NCI-H1417 treated with DMSO at 0.1 percent for 48 hours (cell line): ENCODE measurements at places on chromosomes 13 and 19.

DNA sequence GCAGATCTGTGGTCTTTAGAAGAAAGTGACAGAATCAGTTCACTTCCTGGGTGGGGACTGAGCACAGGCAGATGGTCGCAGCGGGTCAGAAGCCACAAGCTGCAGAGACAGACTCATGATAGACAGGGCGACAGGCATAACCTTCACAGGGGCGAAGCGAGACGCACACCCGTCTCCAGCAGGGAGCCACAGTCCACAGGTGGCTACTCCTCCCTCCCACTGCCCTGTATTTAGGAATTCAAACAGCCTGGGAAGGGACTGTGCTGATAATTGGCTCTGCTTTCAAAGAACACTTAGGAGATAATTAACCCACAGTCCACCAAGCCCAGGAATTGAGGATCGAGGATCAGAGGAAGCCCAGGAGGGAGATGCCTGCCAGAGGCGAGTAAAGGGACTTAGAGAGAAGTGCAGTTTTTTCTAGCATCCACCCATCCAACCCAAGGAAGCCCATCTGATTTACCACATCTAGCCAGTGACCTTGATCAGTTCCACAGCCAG, 23.2 kb downstream of the RFX2 start:
- DNase-seq: peak; percentile 93

GRCh38 chr19:17281391-17282304, at the start of gene ANKLE1:
Gene ANKLE1, plus strand, starts transcription at chr19:17281901. Its CDS starts 20 bp downstream, at chr19:17281921.
- no peak for DNase-seq

DNA sequence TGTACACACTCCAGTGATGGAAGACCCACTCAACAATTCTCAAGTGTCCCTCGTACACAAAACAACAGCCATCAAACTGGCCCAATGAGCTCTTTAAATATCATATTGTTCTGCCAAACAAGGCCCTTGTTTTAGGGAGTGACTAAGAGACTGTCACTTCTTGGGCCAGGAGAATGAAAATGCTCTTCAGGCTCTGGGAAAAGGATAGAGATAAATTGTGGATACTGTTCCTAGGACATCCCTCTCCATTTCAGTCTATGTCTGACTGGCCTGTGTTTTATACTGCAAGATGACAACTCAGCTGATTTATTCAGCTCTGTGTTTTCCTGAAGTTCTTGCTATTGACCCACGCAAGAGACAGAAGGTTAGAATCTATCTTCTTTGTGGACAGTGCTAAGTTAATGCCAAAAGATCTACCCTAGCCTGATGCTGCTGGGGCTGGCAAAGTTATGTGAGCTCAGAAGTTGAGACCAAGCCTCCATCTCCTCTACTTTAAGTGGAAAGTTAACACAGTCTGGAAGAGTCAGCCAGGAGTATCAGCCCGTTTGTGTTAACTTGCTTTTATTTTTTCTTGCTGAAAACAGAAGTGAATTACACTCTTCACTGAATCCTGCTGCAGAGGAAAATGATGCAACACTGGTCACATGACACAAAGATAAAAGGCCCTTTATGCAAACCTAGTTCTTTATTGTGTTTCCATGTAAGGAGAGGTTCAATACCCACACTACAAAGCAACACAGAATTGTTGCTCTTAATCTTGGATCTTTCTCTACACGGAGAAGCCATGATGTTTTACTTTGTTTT, 14.6 kb downstream of the FRY start:
- no peak for DNase-seq

DNA sequence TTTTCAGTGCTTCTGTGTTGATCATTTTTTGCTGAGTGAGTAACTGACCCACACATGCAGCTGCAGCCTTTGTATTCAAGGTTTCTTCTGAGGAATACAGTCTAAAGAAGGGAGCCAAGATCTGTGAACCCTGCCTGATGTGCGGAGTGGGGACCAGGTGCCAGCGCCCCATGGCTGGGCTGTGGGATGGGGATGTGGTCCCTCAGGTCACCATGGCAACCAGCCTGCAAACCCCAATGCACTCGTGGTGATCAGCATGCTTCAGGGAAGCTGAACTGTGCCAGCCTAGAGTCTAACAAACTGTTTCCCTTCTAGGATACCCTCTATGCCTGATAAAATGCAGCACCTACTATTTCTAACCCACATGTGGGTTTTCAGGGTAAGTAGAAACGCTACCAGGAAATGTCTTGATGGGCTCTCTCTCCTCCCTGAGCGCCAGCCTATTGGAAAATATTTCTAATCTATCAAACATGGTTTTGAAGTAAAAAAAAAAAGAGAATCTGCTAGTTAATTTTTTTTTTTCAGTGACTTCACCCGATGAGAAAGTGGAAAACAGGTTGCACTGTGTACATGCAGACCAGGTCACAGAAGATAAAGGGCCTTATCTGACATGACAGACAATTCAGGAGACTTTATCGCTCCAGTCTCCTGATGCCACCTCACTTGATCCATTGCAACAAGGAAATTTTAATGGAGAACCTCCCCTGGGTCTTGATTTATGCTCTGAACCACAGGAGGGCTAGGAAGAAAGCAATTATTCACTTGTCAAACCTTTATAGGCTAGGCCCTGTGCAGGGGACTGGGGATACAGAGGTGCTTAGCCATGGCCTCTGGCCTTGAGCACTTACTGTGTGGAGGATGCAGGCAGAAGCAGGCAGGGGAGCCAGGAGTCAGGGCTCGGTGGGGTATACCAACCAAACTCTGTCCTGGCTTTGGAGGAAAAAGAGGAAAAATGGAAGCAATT, 51.1 kb downstream of the RASL11A start:
- DNase-seq: no peak

GRCh38 chr13:53238261-53238660, 209.6 kb downstream of the OLFM4 start:
- DNase-seq: no peak

- peak; percentile 33 for DNase-seq
Measured at GRCh38 chr13:51015973-51016372, 95.1 kb downstream of the C13orf42 start.

- DNase-seq: no peak
Measured at GRCh38 chr19:49057636-49058234, at the start of gene CGB7. Gene CGB7, minus strand, starts transcription at chr19:49057749. Its CDS starts 2,374 bp downstream, at chr19:49055375.

DNA sequence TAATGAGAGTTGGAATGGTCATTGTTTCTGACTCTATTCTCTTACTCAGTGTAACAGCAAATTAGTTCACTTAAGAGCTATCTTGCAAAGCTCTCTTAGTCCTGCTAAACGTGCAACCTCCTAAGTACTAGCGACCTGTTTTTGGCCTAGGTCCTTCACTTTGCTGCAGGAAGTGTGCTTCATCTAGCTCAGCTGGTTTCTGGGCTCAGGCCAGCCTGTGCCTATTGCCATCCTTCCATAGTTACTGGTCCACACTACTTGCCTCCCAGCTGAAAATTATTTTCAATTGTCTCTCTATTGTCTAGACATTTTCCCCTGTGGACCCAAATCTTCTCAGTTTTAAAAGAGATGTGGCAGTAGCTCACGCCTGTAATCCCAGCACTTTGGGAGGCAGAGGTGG, 561.3 kb downstream of the FGF9 start:
- DNase-seq: no peak

- DNase-seq: peak; percentile 86
Measured at GRCh38 chr19:459724-460511, 915 bp downstream of the SHC2 start.

GRCh38 chr19:18995804-18996241, 37.5 kb downstream of the SUGP2 start:
- DNase-seq: no peak

DNA sequence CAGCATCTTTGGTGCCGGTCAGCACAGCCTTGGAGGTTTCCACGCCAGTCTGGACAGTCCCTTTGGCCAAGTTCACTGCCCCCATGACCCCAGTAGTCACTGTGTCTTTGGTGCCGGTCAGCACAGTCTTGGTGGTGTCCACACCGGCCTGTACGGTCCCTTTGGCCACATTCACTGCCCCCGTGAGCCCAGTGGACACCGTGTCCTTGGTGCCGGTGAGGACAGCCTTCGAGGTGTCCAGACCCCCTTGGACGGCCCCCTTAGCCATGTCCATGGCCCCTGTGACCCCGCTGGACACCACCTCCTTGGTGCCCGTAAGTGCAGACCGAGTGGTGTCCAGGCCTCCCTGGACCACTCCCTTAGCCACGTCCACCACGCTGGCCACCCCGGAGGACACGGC, 5.0 kb downstream of the PLIN4 start:
- DNase-seq: no peak

- peak; percentile 13 for DNase-seq
Measured at GRCh38 chr19:47036097-47036651, 12.2 kb downstream of the TMEM160 start.

GRCh38 chr19:49200238-49200862, 42.8 kb downstream of the TRPM4 start:
- no peak for DNase-seq

GRCh38 chr13:30685987-30686386, 49.4 kb upstream of the ALOX5AP start:
- no peak for DNase-seq

DNA sequence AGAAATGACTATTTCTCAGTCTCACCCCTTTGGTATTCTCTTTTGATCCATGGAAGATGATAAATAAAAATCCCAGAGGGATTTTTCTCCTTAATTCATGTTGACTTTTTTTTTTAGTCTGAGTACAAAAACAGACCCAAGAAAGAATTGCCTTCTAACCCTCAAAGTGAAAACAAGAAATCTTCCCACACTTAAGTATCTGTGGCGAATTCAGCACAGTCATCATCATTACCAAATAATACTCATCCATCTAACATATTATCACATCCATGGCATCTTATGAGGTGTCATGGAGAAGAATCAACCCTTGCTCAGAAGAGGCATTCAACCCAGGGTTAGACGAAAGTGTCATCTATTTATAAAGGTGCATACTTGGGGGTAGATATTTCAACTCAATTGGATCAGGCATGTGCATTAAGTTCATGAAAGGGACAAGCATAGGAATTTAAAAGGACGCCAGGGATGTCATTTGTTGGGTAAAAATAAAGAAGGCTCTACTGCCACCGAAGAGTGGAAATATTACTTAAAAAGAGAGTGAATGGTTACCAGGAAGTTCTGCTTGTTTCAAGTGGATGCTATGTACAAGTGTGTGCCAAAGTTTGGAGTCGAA, 101.9 kb downstream of the FLT1 start:
- DNase-seq: no peak

GRCh38 chr13:40406405-40407120, 259.9 kb downstream of the FOXO1 start:
- DNase-seq: no peak

DNA sequence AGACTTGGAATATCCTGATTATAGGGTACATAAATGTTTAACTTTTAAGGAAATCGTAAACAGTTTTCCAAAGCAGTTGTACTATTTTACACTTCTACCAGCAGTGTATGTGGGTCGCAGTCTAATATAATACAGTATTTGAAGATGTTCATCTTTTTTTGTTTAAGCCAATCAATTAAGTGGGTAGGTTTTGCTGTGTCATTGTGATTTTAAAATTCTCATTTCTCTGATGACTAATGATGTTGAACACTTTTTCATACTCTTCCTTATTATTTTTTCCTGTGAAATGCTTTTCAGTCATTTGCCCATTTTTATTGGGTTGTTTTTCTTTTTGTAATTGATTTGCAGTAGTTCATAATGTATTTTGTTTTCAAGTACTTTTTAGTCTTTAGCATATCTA, 2689.7 kb downstream of the PCDH9 start:
- DNase-seq: no peak

DNA sequence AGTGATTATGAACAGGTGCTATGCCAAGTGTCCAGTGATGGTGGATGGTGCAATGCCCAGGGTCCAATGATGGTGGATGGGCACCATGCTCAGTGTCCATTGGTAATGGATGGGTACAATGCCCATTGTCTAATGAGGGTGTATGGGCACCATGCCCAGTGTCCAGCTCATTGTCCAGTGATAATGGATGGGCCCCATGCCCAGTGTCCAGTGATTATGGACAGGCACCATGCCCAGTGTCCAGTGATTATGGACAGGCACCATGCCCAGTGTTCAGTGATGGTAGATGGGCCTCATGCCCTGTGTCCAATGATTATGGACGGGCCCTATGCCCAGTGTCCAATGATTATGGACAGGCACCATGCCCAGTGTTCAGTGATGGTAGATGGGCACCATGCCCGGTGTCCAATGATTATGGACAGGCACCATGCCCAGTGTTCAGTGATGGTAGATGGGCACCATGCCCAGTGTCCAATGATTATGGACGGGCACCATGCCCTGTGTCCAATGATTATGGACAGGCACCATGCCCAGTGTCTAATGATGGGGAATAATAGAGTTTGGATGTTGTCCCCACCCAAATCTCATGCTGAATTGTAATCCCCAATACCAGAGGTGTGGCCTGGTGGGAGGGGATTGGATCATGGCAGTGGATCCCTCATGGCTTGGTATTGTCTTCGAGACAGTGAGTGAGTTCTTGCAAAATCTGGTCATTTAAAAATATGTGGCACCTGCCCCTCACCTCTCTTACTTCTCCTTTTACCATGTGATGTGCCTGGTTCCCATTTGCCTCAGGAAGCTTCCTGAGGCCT, 87.8 kb downstream of the ANKRD10 start:
- DNase-seq: no peak

GRCh38 chr13:90618133-90618532, 729.4 kb upstream of the MIR17HG start:
- no peak for DNase-seq

GRCh38 chr13:72570019-72570418, 157.4 kb downstream of the MZT1 start:
- DNase-seq: no peak

DNA sequence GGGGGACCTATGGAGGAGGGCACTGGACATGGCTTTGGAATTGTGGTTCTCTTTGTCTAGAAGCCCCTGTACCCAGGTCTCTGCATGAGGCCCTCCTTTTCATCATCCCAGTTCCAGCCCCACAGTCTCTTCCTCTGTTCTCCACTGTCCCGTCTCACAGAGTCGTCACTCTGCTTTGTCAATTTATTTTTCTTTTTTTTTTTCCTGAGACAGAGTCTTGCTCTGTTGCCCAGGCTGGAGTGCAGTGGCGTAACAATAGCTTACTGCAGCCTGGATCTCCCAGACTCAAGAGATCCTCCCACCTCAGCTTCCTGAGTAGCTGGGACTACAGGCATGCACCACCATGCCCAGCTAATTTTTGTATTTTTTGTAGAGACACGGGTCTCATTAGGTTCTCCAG, 619 bp upstream of the EXOC3L2 start:
- DNase-seq: no peak

- no peak for DNase-seq
Measured at GRCh38 chr13:75395066-75395465, 86.9 kb downstream of the TBC1D4 start.

DNA sequence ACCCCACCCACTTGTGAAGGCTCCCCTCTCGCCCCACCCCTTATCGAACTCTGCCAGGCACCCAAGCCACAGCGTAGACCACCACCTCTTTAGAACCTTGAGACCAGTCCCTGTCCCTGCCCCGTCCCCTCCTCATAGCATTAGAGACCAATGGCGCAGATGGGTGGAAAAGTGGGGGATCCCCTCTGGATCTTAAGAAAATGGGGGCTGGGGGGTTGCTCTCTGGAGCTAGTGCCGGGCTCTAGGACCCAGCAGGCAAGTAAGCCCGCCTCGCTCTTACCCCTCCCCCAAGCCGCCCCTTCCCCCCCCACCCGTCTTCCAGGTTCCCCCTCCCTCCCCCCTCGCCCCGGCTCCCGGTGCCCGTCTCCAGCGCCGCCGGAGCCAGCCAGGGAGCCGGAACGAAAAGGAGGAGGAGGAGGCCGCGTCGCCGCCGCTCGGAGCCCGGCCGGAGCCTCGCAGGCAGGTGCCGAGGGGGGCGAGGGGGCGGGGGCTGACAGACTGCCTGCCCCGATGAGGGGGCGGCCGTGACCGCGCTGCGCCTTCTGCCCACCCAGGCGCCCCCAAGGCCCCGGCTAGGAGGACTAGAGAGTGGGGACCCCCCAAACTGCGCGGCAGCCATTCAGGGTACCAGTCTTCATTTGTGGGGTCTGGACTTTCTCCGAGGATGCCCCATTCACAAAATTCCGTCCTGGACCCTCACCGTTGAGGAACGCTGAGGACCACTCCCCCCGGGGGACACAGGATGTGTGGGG, at the start of gene SPRED3:
Gene SPRED3, plus strand, starts transcription at position 349 of the 752 bp plus-strand sequence. CDS start 1,606 bp downstream, outside the sequence.
- DNase-seq: no peak
